ENCODE measurements at places on chromosomes 4 and X.

GRCh38 chrX:87425618-87426017 is 92.0 kb upstream of the KLHL4 start:
- DNase-seq: no peak

DNA sequence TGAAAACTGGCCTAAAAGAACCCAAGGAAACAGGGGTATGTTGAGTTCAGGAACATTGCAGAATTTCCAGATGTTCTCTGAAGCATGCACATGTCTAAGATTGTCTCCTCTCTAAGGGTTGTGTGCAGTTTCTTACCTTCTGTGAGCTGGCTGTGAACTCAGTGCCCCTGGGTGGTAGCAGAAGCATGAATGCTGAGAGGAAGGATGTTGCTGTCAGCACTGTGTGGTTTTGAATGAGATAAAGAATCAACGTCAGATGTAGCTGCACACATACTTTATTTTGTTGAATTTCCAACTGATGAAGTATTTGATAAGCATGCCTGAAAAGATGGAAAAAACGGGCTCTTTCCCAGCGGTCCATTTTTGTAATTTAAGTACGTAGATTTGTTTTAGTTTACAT is 23.8 kb upstream of the CD38 start:
- DNase-seq: no peak

DNA sequence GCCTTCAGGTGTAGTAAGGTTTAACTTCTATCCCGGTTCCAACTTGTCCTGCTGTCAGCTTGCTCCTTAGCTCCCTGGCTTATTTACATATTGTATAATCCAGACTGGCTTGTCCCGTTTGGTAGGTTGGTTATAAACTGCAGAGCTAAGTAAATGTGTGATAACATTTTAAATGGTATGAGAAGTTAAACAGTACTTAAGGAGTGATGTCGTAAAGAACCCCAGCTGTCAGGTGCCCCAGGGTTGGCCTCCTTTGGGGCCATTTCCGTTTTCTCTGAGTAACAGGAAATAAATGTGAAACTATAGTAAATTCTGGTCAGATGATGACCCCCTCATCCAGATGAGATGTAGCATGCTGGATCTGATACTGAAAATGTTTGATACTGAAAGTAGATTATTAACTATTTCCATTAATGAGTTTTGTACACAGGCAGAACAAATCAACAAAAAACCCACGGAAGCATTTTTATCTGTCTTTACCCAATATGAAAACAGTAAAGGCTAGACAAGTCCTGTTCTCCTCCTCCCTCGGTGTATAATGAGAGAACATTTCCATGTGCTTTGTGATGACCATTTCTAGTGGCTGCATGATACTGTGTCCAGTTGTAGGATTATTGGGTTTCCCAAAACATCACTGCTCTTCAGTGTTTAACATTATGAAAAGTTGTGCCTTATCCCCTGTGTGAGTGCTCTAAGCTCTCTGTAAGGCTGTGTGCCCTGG is 22.4 kb downstream of the GAB1 start:
- DNase-seq: no peak

DNA sequence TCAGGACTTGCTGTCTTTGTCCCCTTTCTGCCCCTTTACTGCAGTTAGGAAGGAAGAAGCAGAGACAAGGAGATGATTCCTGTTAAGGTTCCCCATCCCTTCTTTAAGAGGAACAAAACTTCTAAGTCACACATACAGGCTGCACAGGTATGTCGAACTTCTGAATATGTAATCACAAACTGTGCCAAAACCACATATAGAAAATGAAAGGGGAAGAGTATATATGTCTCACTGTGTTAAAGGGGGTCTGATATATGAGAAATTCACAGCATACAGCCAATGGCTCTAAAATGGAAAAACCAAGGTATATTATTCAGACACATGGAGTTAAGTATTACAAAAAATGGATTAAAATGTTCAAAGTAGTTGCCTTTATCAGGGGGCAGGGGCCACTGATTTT is 11.7 kb downstream of the CFAP97 start:
- no peak for DNase-seq

GRCh38 chrX:138487866-138488265 is 223.7 kb downstream of the FGF13 start:
- DNase-seq: no peak

DNA sequence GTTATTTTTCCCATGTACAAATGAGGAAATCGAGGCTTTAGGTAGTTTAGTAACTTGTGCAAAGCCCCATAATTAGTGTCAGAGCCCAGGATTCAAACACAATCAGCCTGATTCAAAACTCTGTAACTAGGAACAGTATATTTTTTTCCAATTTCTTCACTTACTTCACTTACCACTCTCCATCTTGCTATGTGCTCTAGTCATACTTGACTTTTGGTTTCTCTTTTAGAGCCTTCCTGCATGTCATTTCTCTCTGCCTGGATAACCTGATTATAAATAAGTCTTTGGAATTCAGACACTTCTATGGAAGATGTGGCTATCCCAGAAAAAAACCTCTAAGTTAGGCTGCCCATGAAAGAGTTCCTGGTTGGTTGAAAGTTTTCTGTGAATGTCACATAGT is 22.2 kb downstream of the SATL1 start:
- no peak for DNase-seq

GRCh38 chr4:15400981-15401671 is 26.7 kb upstream of the C1QTNF7 start:
- DNase-seq: peak; percentile 15

DNA sequence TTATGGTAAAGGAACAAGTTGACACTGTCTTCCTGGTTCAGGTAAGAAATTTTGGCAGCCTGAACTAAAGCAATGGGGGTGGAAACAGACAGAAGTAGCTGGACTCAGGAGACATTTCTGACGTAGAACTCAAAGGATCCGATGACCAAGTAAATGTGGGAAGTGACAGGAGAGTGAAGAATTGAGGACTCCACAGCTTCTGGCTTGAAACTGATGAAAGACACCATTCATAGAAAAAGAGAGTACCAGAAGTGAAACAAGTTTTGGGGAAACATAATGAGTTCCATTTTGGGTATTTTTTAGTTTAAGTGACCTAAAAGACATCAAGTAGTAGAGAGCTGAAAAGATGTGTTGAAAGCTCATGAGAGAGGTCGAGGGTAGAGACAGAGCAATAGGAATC is 5.7 kb downstream of the FAM120C start:
- DNase-seq: no peak

DNA sequence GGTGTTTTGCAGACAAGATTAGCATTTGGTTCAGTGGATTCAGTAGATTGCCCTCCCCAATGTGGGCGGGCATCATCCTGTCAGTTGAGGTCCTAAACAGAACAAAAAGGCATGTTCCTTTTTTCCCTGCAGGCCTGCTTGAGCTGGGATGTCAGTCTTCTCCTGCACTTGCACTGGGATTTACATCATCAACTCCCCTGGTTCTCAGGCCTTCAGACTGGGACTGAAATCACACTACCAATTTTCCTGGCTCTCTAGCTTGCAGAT is 278.9 kb upstream of the FTHL17 start:
- no peak for DNase-seq

DNA sequence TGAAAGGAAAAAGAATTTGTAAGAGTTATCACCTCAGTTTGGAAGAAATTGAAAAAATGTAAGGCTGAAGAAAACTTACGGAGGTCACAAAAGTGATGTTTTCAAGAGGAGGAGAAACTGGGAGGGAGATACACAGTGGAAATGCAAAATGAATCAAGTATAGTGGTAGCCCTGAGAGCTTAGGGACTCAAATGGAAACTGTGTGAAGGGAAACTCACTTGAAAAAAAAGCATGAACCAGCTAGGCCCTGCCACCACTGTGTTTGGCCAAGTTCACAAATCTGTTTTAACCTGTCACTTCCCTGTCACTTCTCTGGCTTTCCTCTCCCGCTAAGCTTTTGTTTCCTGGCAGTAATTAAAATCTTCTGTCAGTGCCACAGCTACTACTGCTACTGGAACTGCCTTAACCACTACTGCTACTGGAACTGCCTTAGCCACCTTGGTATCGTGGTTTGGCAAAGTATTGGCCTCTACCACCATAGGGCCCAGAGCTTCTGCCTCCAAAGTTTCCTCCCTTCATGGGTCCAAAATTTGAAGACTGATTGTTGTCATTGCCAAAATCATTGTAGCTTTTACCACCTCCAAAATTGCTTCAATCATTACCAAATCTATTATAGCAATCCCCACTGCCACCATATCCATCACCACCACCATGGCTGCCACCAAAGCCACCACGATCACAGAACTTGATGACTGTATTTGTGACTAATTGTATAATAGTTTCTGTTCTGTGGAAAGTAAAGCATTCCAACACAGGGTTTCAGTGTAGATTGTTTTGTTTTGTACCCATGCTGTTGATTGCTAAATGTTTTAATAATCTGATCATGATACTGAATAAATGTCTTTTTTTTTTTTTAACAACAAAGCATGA is 41.5 kb downstream of the SMARCA5 start:
- DNase-seq: no peak

DNA sequence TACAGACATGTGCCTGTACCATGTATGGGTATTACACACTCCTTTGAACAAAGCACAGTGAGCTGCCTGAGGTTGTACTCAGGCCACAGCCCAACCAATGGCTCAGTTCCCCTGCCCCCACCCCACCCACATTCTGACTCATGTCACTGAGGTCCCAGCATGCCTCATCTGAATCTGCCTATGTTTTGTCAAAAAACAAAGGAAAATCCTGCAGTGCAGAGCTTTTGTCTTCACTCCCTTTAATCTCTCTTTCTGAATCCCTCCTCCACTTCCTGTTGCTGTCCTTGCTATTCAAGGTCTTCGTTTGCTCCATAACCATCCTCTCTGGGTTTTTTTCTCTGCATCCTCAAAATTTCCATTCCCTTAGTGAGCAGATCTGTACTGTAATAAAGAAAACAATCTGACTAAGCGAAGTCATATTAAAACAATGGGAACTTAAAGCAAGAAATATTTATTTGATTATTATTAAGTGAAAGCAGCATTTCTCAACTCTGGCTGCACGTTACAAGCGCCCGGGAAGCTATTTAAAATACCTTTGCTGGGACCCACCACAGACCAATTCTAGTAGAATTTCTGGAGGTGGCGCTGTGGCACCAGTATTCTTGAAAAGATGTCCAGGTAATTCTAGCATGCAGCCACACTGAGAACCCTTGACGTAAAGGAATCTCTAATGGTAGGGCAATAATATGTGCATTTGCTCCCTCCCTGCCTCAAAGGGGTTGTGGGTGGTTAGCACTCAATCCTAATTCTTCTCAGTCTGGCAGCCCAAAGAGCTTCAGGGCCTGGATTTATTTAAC is 8.7 kb downstream of the GUCY2F start:
- peak; percentile 6 for DNase-seq

GRCh38 chr4:159352609-159353008 is 249.7 kb downstream of the RAPGEF2 start:
- no peak for DNase-seq

- no peak for DNase-seq
Measured at GRCh38 chr4:164439037-164439436, 314.9 kb upstream of the SMIM31 start.

DNA sequence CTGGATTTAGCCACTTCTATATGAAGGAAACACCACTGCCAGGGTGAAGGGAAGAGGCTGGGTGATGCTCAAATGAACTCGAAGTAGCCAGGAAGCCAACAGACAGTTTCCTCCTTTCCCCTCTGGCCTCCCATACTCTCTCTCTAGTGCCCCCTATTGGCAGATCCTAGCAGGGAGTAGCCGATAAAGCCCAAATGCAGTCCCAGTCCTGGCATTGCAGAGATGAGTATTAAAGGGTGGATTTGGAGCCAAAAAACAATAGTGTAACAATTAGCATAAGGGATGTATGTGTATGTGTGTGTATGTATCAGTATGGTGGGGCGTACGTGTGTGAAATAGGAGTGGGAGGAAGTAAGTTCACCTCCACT is 213.8 kb upstream of the LDB2 start:
- DNase-seq: no peak

- DNase-seq: no peak
Measured at GRCh38 chr4:18034099-18034498, 12.5 kb upstream of the LCORL start.

DNA sequence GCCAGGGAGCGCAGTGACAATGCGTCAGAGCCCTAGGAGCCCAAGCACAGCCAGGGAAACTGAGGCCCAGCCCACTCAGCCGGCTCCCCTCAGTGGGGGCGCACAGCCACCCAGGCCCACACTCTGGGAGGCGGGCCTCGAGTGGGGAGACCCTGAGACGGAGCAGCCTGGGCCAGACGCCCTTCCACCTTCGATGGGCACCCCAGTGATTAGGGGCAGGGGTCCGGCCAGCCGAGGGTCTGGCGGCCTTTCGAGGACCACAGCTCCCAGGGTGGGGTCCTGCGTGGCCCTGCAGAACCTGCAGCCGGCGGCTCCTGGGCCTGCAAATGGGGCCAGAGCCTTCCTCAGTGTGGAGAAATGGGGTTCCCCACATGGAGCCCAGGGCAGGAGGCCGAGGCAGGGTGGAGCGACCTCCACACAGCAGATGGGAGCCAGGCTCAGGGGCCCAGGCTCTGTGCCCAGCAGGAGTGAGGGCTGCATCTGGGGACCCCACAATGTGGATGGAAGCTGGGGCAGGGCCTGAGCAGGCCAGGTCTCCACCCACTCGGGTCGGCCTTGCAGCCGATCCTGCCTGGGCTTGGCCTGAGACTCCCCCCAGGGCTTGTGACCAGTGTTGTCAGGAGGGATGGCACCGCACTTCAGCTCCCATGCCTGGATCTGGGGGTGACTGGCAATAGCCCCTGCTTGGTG is 5.0 kb downstream of the HGFAC start:
- no peak for DNase-seq

GRCh38 chr4:126071346-126072333 is 756.9 kb downstream of the FAT4 start:
- no peak for DNase-seq

DNA sequence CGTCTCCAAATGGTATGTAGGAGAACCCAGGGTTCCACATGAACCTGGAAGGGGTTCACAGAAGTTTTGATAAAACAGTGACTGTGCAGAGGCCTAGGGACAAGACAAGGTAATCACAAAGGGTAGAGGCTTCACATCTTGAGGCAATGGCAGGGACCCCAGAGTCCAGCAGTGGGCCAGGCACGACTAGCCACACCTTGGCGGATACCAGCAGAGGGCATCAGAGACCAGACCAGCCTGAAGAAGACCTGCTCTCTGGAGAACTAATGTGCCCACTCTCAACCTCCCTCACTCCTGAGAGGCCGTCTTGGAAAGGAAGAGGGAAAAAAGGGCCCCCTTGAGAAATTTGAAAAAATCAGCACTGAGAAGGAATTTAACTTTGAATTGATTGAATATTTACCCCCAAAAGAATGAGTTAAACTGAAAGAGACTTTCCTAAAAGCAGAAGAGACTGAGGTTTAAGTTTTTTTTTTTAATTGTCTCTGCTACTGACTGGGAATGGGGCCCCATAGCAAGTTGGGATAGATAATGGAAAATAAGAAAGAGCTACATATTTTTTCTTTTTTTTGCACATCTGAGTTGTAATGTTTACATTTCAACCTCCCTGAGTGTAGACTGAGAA is 243.8 kb upstream of the JADE1 start:
- no peak for DNase-seq

Measured in stimulated activated CD4-positive, alpha-beta T cell treated with anti-CD3 and anti-CD28 coated beads, Interleukin-4, amount 100 ng/mL, for 4 hours (primary cell).